ENCODE measurements at places on chromosomes 6 and 20.

- no peak for DNase-seq
These were observed 16.7 kb upstream of the LMBRD1 start for GRCh38 chr6:69813508-69813907.

GRCh38 chr6:54071821-54072340 is 39.4 kb upstream of the MLIP start:
- no peak for DNase-seq

DNA sequence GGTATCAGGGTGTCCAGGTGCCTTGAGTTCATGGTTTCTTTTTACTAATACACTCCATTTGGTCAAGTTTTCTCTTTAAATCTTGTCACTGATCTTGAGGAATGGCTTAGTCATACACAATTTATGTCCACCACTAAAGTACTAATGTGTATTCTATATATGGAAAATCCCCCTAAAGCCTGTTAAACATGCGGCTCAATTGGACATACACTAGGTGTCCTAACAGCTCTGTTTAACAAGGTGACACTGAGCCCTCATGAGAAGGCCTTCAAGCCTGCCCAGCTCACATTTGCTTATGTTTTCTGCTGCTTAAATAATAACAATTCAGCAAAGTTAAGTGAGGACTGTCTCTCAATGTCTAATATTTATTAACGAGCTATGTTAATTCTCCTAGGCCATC is 31.5 kb downstream of the PDE7B start:
- DNase-seq, result no peak

GRCh38 chr6:100412872-100413271 is 51.8 kb downstream of the SIM1 start:
- no peak for DNase-seq

DNA sequence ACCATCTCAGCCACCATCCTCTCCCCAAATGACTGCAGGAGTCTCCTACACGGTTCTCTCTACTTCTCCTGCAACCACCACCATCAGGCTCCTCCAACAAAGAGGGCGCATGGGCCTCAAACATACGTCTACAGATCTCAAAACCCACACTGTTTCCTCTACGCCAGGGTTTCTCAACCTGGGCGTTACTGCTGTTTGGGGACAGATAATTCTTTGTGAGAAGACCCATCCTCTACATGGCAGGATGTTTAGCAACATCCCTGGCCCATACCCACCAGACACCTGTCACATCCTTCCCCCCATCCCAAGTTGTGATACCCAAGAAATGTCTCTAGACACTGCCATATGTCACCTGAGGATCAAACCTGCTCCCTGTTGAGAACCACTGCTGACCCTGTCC is 45.0 kb downstream of the ELMO2 start:
- DNase-seq, result no peak

- DNase-seq, result peak; percentile 90
These were observed 85.7 kb upstream of the NEDD9 start for GRCh38 chr6:11317885-11318771.

DNA sequence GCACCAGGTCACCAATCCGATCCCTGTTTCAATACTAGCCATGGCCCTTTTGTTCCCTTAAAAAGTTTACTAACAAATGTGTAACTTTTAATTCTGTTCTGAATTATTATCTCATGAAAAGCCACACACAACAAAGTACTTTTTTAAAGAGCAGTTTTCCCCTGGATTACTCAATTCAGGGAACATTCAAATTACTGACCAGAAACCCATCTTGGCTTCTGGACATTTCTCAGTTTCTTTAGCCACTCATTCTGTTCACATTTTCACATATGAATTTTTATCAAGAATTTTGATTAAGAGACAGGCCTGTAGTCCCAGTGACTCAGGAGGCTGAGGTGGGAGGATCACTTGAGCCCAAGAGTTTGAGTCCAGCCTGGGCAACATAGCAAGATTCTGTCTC is 47.4 kb downstream of the INSM1 start:
- DNase-seq, result no peak

GRCh38 chr6:119845161-119845560 is 495.6 kb upstream of the MAN1A1 start:
- no peak for DNase-seq

DNA sequence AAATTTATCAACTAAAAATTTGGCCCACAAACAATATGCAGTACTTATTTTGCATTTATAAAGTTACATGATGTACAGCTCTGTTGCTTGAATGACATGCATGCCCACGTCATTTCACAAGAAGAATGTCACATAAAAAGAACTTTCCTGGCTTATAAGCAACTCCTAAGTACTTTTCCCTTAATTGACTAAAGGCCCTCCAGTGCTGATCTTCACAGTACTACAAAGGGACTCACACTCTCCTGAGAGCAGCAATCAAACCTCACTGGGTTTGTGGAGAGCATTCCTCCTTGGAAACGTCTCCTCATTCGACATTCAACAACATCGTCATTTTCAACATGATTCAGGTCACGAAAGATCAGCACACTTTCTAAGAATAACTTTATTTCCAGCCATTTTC is 111.1 kb downstream of the IPCEF1 start:
- DNase-seq, result no peak

DNA sequence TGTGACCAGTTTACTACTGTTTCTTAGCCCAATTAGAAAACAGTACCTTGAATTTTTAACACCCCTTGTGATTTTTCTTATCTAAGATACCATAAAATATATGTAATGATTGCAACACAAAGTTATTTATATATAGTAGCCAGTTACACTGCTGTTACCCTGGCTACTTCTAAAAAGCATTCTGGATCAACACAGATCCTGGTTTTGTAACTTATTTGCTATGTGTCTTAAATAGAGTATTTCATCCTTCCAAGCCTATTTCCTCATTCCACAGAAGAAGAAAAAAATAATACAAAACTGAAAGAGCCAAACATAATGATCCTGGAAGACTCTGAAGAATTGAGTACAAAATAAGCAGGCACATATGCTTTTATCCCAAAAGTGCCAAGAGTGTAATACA is 19.0 kb upstream of the GSTA4 start:
- no peak for DNase-seq

- DNase-seq, result no peak
These were observed 29.7 kb downstream of the PREX1 start for GRCh38 chr20:48797850-48798747.

DNA sequence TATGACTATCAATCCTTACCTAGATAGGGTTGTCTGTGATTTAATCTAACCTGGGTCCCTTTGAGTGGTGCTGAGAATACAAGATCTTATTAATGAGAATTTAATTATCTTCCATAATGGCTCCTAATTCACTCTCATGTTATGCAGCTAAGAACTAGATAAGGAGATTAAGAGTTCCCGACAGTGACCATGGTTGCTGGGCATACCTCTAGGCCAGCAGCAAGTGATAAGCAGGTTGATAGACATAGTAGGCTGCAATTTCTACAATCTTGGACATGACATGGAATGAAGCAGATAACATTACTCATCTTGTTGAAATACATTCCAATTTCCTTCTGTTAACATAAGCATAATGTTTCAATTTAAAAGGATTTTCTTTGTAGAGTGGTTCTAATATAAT is 27.1 kb downstream of the SPACA1 start:
- no peak for DNase-seq

GRCh38 chr6:150029749-150030148 is 4.4 kb upstream of the RAET1L start:
- no peak for DNase-seq

- DNase-seq, result no peak
These were observed 38.6 kb downstream of the OVOL2 start for GRCh38 chr20:18019068-18019467.

GRCh38 chr6:47016261-47016660 is 25.9 kb downstream of the ADGRF1 start:
- DNase-seq, result no peak

GRCh38 chr6:146894624-146895023 is 295.9 kb downstream of the ADGB start:
- DNase-seq, result no peak

GRCh38 chr20:46823271-46823751 is 71.3 kb upstream of the EYA2 start:
- DNase-seq, result no peak

- DNase-seq, result no peak
These were observed 517.5 kb downstream of the CDKAL1 start for GRCh38 chr6:21051777-21052176.

GRCh38 chr6:113620386-113620785 is 236.8 kb upstream of the MARCKS start:
- no peak for DNase-seq

- peak; percentile 39 for DNase-seq
These were observed 5.1 kb upstream of the TXLNB start for GRCh38 chr6:139296927-139297326.

GRCh38 chr6:159756508-159756907 is 5.3 kb upstream of the ACAT2 start:
- DNase-seq, result no peak

GRCh38 chr6:69957985-69958559 is 91.7 kb downstream of the COL19A1 start:
- no peak for DNase-seq

- DNase-seq, result no peak
These were observed 152.1 kb downstream of the TAF4 start for GRCh38 chr20:61913423-61914225.

- DNase-seq, result no peak
These were observed 18.0 kb downstream of the HFE start for GRCh38 chr6:26105109-26105730.

DNA sequence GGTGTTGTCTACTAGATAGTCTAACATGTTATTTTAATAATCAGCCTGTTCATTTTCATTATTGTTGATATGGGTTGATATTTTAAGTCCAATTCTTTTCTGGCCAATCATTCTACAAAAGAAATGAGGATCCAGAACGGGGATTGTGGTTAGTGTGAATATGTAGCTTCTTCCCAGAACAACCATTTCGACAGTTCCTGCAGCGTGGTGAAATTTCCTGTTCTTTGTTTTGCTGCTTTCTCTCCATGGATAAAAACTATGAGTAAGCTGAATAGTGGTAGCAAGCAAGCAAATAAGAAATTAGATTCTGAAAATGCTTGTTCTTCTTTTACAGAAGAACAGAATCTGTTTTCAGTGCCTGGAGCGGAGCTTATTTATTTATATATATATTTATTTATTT is 65.5 kb upstream of the F13A1 start:
- DNase-seq, result no peak

- DNase-seq, result no peak
These were observed 237.8 kb upstream of the THEMIS start for GRCh38 chr6:128138694-128139093.

GRCh38 chr6:90109141-90109540 is 187.5 kb downstream of the BACH2 start:
- no peak for DNase-seq

GRCh38 chr6:27273783-27274182 is 26.3 kb downstream of the PRSS16 start:
- DNase-seq, result no peak

DNA sequence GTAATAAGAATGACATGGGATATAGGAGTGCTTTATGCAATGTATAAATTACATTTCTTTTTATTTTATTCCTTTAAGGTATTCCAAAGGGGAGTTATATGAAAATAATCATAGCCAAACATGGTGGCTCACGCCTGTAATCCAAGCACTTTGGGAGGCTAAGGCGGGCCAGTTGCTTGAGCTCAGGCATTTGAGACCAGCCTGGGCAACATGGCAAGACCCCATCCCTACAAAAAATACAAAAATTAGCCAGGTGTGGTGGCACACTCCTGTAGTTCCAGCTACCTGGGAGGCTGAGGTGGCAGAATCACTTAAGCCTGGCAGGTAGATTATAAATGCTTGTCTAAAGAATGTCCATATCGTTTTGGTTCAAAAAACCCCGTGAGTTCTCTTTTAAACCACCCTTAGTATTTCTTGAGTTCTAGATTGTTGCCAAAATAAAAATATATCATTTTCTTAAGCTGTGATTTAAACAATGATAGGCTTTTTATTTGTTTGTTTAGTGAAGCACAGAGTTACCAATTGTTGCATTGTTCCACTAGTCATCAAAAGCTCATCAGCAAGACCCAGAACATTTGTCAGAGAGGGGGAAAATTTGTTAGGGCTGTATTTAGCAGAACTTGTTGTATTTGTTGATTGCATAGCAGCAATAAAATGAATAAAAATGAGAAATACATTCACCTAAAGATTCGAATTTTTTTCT is 146.2 kb downstream of the KHDC1L start:
- DNase-seq, result no peak

- peak; percentile 25 for DNase-seq
These were observed 86.6 kb upstream of the TPD52L1 start for GRCh38 chr6:125066964-125067363.

- DNase-seq, result no peak
These were observed 185.4 kb downstream of the TRIM27 start for GRCh38 chr6:28738396-28738765.

- no peak for DNase-seq
These were observed 724.6 kb downstream of the UTRN start for GRCh38 chr6:145009711-145010110.

- no peak for DNase-seq
These were observed 50.3 kb downstream of the SNAI1 start for GRCh38 chr20:50032955-50033666.

- peak; percentile 1 for DNase-seq
These were observed 24.6 kb upstream of the GATA5 start for GRCh38 chr20:62500237-62500864.

DNA sequence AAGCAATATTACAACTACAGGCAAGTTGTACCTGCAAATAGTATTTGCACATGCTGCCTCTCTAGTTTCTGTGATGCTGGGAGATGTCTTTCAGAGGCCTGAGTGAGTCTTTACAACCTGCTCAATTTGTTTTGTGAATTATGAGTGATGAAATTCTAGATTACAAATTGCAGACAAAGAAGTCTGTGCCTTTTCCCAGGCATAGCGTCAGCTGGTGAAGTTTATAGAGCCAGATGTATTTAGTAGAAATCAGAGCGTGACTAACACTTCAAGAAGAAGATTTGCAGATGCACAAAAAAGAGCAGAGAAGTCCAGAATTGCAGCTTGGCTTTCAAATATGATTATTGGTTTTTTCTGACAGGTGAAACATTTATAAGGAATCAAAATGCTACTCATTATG is 289.9 kb downstream of the PLCB1 start:
- peak; percentile 39 for DNase-seq

GRCh38 chr20:36886859-36887751 is 11.2 kb downstream of the TLDC2 start:
- DNase-seq, result peak; percentile 52

GRCh38 chr6:167337675-167338449 is 13.0 kb downstream of the TTLL2 start:
- DNase-seq, result no peak

Measured in fibroblast of skin of left quadriceps (primary cell).